AG09309 (cell line): ENCODE measurements at places on chromosomes 11 and 22.

- no peak for DNase-seq
Measured at GRCh38 chr22:30289980-30290313, 642 bp upstream of the CASTOR1 start.

DNA sequence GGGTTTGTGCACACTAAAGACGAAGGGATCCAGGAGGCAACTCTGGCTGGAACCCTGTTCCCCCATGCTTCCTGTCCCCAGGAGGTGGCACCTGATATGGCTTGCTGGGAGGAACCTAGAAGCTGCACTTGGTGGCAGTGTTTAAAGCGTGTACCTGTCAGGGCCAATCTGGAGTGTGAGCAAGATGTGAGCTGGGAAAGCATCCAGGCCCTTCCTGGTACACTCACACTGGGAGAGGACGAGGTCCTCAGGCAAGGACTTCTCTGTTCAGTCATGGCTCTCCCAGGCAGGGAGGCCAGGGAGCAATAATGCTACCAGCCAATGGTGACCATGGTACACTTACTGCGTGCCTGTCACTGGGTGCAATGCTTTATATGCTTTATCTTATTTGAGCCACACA lies 130.7 kb upstream of the NECTIN1 start:
- DNase-seq: no peak

DNA sequence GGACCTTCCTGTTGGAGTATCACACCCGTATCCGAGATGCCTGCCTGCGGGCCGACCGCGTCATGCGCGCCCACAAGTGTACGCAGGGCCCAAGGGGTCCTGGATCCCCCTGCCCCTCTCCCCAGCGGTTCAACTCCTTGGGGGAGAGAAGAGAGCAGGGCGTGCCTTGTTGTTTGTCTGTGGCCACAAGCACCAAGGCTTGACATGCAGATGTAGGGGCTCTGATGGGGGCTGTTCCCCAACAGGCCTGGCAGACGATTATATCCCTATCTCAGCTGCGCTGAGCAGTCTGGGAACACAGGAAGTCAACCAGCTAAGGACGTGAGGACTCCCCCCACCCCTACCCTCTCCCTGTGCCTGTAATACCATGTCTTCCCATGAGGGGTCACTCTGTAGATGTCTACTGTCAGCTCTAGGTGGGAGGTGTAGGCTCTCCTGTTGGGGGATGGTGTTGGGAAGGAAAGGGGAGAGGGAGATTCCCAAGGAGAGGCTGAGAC lies 6.8 kb downstream of the CFL1 start:
- no peak for DNase-seq

DNA sequence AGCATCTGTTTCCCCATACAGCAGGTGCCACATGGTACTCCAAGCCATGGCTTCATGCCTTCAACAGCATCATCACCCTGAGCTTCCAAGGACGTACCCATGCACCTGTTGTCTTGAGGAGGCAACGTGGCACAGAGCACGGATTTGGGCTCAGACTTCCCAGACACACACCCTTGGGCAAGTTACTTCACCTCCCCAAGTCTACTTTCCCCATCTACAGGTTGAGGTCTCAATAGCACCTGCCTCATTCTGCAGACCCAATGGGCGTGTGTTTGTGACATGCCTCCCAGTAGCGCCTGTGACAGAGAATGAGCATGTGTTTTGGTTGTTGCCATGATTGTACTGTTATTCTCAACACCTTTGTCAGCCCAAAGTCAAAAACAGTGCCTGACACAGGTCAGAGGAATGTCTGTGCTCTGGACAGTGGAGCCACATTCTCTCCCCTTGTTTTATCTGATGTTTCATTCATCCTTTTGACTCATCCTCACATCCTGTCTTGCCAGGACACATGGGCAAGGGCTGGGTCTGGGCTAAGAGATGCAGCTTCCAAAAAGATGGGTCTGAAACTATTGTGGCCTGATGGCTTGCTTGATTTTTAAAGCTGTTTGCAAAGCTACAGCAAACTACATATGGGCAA lies 53.4 kb upstream of the CCND1 start:
- peak; percentile 20 for DNase-seq

- no peak for DNase-seq
Measured at GRCh38 chr11:123472236-123472935, 42.3 kb downstream of the GRAMD1B start.

DNA sequence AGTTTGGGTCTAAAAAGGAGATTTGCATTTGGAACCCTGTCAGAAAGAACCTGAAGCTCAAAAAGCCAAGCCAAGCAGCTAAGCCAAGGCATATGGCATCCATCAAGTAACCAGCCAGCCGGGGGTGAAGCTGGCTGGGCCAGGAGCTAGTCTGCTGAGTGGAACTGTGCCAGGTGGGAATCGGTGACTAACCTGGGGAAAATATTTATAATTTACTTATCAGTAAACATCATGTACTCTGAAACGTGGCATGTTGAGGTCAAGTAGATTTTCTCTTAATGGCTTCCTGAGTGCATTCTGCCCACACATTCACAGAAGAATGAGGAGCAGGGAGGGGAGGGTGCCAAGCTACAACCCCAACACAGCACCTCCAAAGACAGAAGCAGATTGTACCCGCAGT lies 70.5 kb upstream of the SESN3 start:
- no peak for DNase-seq

GRCh38 chr22:24580276-24580675 lies 12.6 kb downstream of the LRRC75B start:
- DNase-seq: peak; percentile 66

GRCh38 chr11:76391021-76391420 lies 9.9 kb downstream of the GVQW3 start:
- DNase-seq: no peak

DNA sequence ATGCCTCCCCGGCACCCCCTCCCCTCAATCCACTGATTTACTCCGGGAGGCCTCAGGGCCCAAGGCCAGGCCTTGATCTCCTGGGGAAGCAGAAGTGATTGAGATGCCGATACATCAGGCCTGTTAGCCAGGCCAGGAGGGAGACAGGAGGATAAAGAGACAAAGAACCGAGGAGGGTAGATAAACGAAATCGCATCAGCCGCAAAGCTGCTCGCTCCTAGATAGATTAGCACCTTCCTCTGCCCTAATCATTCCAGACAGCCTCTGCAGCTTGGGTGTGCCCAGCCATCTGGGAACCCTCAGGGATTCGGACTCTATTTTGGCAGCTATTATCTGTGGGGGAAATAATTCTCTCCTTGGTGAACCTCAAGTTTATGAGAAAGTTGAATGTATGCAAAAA lies 121.2 kb downstream of the ABTB2 start:
- DNase-seq: no peak

- DNase-seq: no peak
Measured at GRCh38 chr22:27576815-27577573, 224.6 kb downstream of the MN1 start.

- peak; percentile 20 for DNase-seq
Measured at GRCh38 chr11:86370922-86371594, 3.6 kb upstream of the CCDC81 start.

- no peak for DNase-seq
Measured at GRCh38 chr11:58003591-58003990, 20.1 kb upstream of the OR9Q1 start.

GRCh38 chr11:20453657-20454316 lies 66.3 kb downstream of the PRMT3 start:
- DNase-seq: no peak

- no peak for DNase-seq
Measured at GRCh38 chr11:123517559-123518364, 87.7 kb downstream of the GRAMD1B start.

DNA sequence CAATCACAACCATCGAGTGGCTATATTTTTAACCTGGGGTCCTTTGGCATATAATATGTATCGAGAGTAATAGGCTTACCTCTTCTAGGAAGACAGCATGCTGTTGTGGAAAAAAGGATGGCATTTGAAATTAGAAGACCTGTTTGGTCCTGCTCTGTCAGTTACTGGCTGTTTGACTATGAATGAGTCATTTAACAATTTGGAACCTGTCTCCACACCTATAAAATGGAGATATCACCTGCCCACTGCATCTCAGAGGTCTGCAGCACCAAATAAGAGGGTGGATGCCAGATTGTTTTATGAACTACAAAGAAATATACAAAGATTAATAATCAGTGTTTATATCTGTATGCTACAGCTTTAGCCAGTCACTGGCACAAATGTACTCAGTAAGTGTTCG lies 60.8 kb downstream of the SLC25A17 start:
- no peak for DNase-seq

GRCh38 chr11:71139516-71140205 lies 112.7 kb downstream of the SHANK2 start:
- no peak for DNase-seq

GRCh38 chr11:120789391-120789790 lies 234.5 kb upstream of the TBCEL start:
- no peak for DNase-seq

DNA sequence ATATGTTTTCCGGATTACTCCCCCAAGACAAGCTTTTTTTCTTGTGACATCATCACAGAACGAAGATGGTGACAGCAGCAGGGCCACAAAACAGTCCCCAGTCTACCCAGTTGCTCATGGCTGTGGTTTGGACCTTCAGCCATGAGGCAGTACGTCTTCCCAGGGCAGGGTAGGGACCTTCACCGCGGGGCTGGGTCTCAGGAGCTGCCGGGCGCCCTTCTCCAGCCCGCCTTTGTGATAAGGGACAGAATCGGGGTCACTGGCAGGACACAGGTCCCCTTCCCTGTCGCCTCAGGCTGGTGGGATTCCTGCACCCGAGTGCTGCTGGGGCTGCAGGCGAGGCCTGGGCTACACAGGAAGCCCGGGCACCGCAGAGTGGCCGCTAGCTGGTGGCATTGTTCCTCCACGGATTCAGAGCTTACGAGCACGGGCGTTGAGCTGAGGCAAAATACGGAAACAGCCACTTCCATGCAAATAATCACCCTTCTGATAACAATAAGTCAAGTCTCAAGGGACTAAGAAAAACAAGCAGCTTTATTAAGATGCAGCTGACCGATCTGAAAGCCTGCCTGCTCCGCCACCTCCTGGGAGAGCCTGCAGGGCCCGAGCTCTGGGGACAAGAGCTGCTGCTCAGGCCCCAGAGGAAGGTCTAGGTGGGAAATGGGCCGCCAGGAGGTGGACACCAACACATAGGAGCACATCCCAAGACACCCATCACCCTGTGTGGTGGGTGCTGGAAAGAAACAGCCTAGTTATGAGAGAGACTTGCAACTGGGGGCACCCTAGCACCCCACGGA lies 12.3 kb downstream of the TBX1 start:
- DNase-seq: no peak

DNA sequence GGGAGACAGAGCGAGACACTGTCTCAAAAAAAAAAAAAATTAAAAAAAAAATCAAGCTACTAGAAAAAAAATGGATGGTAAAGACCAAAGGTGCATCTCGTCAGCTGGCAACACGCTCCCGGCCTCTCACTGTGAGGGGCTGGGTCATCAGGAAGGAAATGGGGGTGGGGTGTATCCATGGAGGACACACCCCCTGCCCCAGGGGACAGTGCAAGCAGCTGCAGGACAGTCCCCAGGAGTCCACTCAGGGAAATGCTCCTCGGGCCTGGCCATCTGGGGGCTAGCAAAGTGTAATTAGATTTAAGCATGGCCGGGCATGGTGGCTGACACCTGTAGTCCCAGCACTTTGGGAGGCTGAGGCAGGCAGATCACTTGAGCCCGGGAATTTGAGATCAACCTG lies 23.1 kb downstream of the TTLL1 start:
- no peak for DNase-seq

GRCh38 chr22:39815932-39816331 lies 77.6 kb downstream of the ENTHD1 start:
- DNase-seq: no peak

DNA sequence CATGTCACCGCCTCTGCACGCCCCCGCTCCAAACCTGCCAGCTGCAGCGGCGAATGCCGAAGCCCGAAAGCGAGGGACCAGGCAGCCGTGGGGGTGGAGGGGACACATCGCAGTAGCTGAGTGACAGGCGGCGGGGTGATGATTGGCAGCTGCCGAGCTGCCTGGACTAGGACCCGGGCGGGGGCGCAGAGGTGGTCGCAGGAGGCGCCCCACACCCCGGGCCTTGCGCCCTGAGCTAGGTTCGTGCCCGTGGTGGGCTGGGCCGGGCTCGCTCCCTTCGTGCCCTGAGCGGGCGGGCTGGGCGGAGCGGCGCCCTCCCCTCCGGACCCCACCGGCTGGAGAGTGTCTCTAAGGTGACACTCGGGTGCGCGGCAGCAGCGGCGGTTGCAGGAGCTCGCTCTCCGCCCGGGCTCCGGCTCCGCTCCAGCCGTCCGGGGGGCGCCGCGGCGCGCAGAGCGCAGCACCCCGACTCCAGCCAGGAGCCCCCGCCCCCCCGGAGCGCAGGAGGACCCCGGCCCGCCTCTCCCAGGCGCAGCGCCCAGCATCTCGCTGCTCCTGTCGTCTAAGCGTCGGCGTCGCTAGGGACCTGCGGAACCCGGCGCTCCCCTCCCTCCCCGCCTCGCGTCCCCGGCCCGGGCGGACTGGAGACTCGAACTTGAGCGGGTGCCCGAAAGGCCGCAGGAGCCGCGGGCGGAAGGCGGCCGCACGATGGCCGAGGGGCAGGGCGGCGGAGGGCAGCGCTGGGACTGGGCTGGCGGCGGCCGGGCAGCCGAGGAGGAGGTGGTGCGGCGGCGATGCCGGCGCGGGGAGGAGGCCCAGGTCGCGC lies 14.5 kb upstream of the DGKZ start:
- DNase-seq: no peak

DNA sequence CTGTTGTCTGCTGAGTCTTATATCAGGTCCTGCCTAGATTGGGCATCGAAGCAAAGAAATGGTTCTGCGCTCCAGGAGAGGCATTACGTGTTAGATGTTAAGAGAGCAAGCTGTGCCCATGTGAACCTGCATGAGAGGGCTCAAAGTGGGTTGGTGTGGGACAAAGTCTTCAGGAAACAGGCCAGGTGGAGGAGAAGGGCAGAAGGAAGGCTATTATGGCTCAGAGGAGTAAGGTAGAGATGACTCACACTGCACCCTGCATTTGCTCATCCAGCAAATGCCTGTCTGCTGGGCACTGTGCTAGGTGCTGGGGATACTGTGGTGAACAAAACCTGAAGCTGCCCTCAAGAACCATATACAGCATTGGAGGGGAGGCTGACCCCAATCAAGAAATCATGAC lies 5.8 kb downstream of the USP35 start:
- no peak for DNase-seq

- DNase-seq: no peak
Measured at GRCh38 chr11:65781152-65781961, 581 bp upstream of the AP5B1 start.

DNA sequence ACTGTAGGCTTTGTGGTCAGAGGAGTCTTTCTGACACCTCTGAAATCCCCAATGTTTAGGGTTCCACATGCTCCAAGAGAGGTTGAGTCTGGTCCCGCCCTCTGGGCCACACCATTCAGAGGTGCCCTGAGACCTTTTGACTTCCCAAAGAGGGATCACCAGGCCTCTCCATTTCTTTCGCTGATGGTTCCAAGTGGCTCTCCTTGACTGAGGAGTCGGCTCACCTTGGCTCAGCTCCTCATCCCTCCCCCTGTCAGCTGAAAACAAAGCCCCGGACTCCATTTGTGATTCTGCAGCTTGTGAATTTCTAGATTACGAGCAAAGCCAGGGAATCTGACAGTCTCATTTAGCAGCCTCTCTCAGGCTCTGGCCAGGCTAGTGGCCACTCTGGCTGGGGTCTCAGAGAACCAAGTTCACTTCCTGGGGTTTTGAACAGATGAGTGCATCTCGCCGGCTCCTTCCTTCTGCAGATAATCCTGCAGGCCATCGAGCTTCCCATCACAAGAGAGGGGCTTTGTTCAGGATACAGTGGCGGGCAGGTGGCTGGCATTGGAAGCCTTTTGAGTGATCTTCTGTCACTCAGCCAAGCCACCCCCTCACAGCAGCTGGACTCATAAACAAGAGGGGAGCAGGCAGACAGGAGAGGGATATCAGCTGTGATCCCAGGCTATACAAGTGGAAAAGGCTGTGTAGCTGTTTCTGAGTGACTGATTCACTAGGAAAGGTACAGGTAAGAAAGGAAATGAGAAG lies 102.9 kb downstream of the TRIM29 start:
- DNase-seq: no peak
